ENCODE measurements at places on chromosomes 6 and 20.

DNA sequence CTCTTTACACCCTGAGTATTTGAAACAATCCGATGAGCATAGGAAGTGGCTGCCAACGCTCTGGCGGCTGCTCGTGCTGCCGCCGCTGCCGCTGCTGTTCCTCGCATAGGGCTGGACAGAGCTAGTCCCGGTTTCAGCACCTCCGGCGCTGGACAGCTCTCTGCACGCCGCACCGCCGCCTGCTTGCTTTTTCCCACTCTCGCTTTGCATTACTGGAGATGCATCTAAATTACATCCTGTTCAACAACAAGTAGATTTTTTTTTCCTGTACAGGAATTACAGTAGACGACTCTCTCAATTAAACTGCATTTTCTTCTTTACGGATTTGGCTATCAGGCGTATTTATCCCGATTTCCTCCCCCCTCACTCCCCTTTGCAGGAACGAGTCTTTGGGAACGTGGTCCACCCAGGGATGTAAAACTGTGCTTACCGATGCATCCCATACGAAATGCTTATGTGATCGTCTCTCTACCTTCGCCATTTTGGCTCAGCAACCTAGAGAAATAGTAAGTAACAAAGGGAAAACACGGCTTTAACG is 563.8 kb downstream of the LMBRD1 start:
- peak; percentile 44 for DNase-seq

DNA sequence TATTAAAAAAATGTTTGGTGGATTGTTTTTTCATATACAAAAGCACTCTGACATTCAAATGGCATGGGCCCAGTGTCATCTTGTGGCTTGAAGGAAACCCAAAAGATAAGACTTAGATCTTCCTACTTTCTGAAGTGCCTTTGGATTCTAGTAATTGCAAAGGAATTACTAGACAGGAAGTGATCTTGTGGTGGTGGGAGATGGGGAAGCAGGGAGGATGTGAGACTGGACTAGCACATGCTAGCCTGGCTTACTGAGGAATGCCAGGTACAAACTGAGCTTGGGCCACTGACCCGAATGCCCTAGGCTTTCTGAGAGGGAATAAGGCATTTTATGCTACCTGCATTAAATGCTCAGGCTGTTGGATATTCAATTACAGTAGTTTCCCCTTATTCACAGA is 59.0 kb downstream of the AFG1L start:
- DNase-seq = no peak

DNA sequence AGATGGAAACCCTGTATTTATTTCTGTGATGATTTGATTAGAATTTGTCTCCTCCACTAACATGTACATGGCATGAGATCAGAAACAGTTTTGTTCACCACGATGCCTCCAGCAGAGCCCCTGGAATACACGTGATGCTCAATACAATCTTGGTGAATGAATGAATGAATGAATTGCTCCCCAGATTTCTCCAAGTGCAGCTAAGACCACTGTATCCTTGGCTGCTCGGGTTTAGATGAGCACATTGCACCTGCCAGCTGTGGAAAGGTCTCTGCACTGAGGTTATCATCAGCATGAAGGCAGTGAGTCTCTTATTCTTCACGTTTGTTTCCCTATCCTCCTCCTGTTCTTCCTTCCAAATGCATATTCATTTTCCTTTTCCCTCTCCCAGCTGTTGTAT is 17.9 kb downstream of the CASS4 start:
- no peak for DNase-seq

- DNase-seq = no peak
Observed at GRCh38 chr6:15658181-15658744, 4.6 kb downstream of the DTNBP1 start.

GRCh38 chr20:33474963-33475362 is 14.9 kb upstream of the CBFA2T2 start:
- no peak for DNase-seq
